A549 treated with DMSO at 1 μM for 4 hours (cell line): ENCODE measurements at places on chromosomes 1 and 21. TPM values are rescaled to one million over a fixed set of nuclear protein-coding genes. Genes with fewer than 3 reads are reported as not detected.

CCDC185 gene
- total RNA-seq: 0.05 to 0.08 TPM (median 0.06 TPM) in 4 of 5 replicates, not detected in the other

LRRC39 gene
- total RNA-seq: 0.13 to 0.15 TPM (median 0.13 TPM) in 3 of 5 replicates, not detected in the others

PRR9 gene
- total RNA-seq: not detected in 5 replicates

SAMD11 gene
- 17.3 to 36.9 TPM (median 28.0 TPM) in 5 replicates for total RNA-seq

KRTAP13-2 gene
- total RNA-seq: not detected in 5 replicates

THEMIS2 gene
- total RNA-seq: 0.40 to 1.7 TPM (median 0.83 TPM) in 5 replicates

CLCA2 gene
- not detected in 5 replicates for total RNA-seq

ITPKB gene
- total RNA-seq: 2.4 to 3.3 TPM (median 3.0 TPM) in 5 replicates

FCRL5 gene
- total RNA-seq: not detected in 5 replicates

OR2L3 gene
- total RNA-seq: not detected in 5 replicates
